ENCODE measurements at places on chromosomes 2 and 18.

DNA sequence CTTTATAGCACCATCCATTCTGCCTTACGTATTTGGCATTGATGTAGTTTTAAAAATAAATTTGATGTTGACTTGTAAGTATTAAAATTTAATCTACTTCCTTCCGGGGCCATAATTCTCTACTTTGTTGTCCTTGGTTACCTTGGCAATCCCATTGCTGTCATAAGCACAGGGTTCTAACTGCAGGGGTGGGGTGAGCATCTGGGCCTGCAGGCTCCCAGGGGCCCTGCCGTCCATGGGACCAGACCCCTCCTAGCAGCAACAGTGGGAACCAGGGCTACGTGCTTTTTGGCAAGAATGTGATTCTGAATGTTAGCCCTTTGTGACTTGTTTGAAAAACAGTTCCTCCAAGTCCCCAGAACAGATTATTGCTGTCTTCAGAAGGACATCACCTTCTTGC, 4.9 kb downstream of the ASAP2 start:
- no peak for DNase-seq

DNA sequence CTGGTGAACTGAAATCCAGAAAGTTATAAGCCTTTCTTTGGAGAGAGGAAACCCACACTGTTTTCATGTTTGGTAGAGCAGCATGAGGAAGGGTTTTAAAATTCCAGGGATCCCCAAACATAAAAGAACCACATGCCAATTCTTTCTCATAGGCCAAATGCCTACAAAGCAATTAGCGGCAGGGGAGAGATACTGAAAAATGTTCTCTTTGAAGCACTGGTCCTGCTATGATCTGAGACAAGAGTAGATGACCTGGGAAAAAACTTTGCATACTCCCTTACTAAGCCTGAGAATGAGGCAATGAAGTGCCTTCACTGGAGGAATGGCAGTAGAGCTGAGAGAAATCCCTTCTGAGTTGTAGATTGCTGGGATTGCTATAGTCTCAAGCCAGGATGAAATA, 1261.7 kb downstream of the DSC3 start:
- DNase-seq, result no peak

DNA sequence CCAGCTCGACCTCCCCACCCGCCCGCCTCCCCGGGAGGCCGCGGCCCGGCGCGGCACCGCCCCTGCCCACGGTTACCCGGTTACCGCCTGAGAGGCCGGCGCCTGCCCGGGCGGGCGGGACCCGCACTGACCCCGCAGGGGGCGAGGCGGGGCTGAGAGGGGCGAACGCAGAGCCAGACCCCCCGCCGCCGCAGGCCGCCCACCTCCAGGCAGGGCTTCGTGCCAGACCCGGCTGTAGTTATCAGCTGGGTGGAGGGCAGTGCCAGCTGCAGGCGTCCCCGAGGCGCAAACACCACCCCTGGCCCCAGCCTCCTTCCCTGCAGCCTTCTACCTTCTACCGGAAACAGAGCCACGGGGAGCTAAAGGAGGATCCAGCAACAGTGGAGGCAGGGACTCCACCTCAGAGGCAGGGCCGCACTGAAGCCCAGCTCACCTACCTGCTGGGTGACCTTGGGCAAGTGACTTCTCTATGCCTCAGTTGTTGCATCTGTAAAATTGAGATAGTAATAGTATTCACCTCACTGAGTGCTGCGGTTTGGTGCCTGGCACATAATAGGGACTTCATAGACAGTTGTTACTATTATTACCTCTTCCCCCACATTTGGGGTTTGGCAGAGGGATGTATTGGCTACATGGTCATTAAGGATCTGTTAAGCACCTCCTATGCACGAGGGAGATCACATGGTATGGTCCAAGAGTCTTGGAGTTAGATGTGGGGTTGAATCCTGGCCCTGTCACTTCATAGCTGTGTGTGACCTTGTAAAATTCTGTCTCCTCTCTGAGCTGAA, 231.6 kb upstream of the SMAD2 start:
- peak; percentile 94 for DNase-seq

DNA sequence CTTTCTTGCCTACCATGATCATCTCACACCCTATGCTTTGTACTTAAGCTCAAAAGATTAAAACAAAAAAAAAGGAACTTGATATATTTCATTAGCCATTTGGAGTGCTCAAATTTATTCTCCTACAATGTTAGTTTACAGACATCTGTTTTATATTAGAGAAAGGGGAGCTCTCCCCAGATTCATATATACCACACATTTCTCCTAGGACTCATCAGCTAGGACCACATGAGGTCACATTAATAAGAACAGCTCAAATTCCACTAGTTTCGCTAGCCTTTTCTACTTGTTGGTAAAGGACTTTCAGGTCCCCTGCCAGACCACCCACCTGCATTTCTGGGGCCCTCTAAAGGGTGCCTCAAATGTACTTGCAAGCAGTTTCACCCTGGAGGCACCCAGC, 151.2 kb upstream of the MMADHC start:
- no peak for DNase-seq

DNA sequence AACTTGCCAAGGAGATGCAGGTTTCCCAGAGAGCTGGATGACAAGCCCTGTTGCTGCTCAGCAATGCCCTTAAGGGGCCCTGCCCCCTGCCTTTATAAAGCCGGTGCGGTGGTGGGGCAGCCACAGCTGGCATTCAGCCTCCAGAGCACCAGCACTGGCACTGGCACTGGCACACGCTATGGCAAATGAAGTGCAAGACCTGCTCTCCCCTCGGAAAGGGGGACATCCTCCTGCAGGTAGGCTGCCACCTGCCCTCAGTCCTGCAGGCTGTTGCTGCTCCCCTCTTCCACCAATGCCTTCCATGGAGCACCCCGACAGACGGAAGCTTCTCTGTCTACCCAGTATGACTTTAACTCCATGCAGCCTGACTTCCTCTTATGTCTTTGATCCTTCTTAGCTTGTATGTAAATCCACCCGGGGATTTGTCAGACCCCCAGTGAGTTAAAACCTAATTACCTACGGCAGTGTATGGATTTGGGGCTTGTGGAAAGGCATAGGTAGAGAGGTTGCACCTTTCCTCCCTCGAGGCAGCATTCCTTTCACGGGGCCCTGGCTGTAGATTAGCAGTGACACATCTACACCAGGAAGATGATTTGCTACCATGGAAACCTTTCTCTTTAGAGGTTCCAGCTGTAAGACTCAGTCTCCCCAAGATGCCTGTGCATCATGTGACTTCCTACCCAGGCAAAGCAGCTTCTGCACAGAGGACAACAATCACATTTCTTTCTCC, at the start of gene DAPL1:
Gene DAPL1, plus strand, starts transcription at position 123 of the 730 bp plus-strand sequence. Its CDS starts 56 bp downstream, at position 179.
- peak; percentile 47 for DNase-seq

GRCh38 chr18:58843688-58844035, 21.0 kb upstream of the ZNF532 start:
- no peak for DNase-seq

- no peak for DNase-seq
Observed at GRCh38 chr2:27117995-27118524, 868 bp downstream of the CGREF1 start.

- DNase-seq, result no peak
Observed at GRCh38 chr2:7209757-7210555, 292.7 kb downstream of the RNF144A start.

GRCh38 chr2:103616891-103617290, 855.1 kb downstream of the TMEM182 start:
- no peak for DNase-seq
